ENCODE measurements at places on chromosomes 3 and 15.

- DNase-seq, result no peak
These were observed 49.5 kb downstream of the WHAMM start for GRCh38 chr15:82858932-82859331.

DNA sequence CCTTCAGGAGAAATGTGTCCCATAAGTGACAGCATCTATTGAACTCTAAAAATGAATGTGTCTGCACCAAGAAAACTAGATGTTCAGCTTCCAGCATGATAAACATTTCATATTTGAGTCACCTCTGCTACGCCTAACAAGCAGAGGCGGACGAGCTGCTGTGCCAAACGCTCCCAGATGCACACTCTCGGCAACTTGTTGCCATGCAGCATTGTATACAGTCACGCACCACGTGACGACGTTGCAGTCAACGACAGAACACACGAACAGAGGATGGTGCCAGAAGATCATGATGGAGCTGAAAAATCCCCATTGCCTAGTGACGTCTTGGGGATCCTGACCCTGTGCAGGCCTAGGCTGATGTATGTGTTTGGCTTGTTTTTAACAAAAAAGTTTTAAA lies 137.5 kb downstream of the XXYLT1 start:
- no peak for DNase-seq

GRCh38 chr3:174439331-174440252 lies 419.5 kb upstream of the NAALADL2 start:
- DNase-seq, result peak; percentile 95

DNA sequence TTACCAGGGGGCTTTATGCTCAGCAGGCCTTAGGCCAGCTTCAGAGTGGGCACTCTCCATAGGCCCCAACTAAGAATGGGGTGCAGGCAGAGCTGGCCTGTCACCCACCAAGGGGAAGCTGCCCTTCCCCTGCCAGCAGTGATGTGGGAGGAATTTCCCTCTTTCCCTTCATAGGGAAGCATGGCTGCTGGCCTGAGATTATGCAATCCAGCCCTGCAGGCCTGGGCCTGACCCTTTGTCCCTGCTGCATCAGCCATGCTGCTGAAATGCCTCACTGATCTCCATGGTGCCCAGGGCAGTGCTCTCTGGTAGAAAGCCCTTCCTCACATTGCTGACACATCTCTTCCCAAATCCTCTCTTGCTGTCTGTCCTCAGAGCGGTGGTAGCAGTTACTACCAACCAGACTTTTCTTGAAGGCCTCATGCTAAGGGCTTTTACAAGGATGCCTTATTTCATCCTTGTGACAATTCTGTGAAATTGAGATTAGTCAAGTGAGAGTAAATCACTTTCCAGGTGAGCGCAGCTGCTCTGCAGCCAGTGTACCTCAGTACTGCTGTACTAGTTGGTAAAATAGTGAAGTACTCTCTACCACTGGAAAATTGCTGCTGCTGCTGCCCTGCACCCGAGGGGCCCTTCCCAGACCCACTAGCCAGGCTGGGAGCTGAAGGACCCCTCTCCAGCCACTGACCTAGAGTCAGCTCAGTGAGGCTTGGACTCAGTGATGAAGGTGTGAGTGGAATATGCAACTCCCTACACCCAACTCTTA lies 33.8 kb downstream of the MRAS start:
- peak; percentile 33 for DNase-seq

DNA sequence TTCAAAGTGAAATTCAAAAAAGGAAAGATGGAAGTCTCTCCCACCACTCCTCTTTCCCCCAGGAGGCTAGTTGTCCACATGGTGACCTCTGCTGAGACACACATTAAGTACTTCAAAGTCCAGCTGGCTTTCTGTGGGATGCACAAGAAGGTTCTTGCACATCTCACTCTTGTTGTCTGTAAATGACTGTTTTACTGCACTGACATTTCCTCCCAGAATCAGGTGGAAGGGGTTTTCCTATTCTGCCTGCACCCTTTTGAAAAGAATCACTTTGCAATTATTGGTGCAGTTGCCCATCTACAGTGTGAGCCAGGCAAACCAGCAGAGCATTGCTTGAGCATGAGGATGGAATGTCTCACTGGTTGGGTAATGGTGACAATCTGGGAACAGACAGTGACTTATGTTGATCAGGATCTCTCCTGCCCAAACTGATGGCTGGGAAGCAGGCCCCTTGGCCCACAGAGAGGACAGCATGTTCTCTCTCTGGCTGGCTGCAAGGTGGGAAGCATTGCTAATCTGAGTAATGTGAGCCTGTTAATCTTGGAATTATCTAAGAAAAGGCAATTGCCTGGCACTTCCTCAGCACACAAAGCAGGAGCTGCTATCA lies 347.7 kb upstream of the SATB1 start:
- no peak for DNase-seq

GRCh38 chr3:161274691-161275298 lies 53.7 kb downstream of the NMD3 start:
- DNase-seq, result peak; percentile 9

DNA sequence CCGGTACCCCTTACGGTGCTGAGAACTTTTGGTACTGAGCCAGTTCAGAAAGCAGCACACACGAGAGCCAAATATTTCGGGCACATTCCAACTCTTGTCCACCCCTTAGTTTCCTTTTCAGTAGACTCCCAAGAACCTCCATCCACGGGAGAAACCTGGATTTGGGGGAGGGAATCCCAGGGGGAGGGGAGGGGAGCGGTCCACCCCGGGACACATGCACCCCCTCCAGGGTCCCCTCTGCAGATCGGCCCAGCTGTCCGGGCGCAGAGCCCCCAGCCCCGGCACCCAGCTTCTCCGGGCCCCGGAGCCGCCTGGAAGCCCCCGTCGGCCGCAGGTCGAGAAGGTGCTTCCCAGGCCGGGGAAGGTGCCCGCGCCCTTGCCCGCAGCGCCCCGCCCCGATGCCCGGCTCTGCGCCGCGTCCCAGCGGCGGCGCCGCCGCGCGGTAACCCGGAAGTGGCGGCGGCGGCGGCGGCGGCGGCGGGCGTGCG lies 455 bp upstream of the ABHD17C start:
- DNase-seq, result peak; percentile 38

GRCh38 chr3:127171320-127171719 lies 21.6 kb upstream of the PRR23E start:
- DNase-seq, result no peak

DNA sequence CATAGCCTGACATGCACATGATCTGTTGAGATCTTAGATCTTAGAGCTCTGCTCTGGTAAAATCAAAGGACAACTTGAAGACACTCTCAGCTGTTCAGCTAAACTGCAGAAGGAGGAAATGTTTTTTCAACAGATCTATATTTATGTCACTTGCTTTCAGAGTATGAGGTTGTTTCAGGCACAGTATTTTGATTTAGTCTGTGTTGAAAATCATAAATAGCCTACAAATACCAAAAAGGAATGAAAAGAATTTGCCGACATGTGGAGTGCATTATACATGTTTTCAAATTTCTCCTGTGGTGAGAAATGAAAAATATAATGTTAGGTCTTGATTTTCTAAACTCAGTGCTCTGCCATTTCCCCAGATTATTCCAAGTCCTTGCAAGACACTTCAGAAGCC lies 1118.4 kb downstream of the TBL1XR1 start:
- DNase-seq, result peak; percentile 12

GRCh38 chr3:72738752-72739530 lies 109.3 kb downstream of the SHQ1 start:
- peak; percentile 24 for DNase-seq

GRCh38 chr15:29129926-29130325 lies 139.7 kb downstream of the NSMCE3 start:
- DNase-seq, result no peak

- no peak for DNase-seq
These were observed 14.8 kb downstream of the GK5 start for GRCh38 chr3:142210608-142211007.

DNA sequence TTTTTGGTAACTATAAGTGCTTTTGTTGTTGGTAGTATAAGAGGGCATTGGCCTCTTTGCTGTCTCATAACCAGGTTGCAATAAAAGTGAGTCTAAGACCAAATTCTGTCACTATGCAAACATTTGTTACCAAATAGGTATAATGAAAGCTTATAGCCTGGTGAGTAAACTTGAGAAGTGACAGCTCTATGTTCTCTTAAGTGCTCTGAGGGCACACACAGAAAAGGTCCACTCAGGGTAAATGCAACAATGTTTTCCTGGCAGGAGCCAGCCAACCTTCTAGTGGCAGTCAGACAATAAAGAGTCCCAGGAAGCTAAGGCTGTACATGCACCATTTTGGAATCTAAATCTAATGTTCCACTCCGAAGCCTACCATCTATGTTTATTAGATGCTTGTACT lies 262.1 kb upstream of the TGFBR2 start:
- DNase-seq, result no peak

DNA sequence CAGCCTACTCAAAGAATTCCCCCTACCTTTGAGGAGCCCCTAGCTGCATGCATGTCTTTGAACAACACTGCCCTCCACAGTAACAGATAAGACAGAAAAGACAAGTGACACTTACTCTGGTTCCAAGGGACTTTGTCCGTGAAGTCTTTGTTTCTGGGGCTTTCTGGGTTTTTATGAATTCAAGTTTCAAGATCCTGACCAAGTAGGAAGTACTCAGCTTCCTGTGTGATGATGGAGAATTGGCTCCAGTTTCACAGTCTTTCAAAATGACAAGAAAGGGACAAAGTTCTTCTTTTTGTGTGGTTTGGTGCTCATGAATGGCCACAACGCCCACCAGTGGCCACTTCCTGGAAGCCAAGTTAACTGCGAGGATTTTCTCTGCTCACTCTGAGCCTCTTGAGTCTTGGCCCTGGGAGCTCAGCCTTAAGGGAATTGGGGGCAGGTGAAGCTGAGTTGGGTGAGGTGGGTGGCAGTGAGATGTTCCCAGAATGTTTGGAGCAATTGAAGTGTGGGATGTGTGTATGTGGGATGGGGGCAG lies at the start of gene CCR1:
Gene CCR1, minus strand, starts transcription at position 147 of the 538 bp plus-strand sequence. CDS start 4,000 bp downstream, outside the sequence.
- peak; percentile 44 for DNase-seq
